Osteocyte (in vitro differentiated cells): ENCODE measurements at places on chromosomes 7 and 10. TPM values are rescaled to one million over a fixed set of nuclear protein-coding genes. Genes with fewer than 3 reads are reported as not detected.

GRCh38 chr7:132511387-132511786 is 64.9 kb downstream of the PLXNA4 start:
- no peak for DNase-seq

- no peak for DNase-seq
Measured at GRCh38 chr7:27697861-27698430, 35.3 kb upstream of the HIBADH start.

CNTNAP2 gene
- 0.76 and 1.4 TPM in 2 replicates for total RNA-seq

GRCh38 chr10:27861781-27862180 is 116.2 kb upstream of the MKX start:
- no peak for DNase-seq

OIT3 gene
- 0.19 and 0.21 TPM in 2 replicates for total RNA-seq

DNA sequence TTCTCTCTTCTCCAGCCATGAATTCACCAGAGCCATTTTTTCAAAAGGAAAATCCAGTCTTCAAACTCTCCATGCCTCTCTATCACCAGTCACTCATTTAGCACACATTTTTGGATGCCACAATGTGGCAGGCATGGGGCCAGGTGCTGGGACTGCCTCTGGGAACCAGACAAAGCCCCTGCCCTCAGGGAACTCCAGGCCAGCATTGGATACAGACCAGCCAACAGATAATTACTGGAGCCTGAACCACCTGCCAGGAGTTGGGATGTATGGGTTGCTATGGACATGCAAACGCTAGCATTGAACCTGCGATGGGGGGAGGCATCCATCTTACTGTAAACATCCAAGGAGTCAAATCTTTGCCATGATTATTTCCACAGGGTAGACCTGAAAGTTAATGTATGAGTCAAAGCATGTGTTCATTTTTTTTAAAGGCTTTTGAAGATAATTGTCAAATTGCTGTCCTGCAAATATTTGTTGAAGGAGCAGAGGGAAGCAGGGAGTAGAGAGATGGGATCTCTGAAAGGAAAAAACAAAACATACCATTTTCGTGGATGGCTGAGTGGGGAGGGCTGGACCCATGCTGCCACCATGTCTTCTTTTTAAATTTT is 43.2 kb downstream of the SRRM3 start:
- DNase-seq: no peak

DNA sequence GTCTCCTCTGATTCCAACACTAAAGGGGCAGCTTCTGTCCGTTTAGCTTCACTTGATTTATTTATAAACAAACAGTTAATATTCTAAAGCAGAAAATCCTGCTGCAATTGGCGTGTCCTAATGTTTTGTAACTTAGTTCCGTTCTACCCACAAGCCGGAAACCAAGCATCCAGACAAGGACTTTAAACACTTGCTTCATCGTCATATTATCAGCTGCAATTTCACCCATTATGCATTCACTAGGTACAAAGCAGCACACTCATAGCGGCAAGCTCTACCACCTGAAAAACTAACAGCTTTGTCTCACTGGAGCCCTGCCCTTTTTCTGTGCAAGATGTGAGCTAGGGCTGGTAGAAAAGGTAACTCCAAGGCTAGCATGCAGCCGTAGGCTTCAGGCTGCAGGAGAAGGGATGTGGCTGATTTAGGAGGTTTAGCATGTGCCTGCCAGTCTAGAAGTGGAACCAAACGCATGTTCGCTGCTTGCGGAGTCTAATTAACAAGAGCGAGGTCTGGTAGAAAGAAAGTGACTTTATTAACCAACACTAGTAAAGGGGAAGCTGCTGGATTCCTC is 43.7 kb upstream of the BPGM start:
- DNase-seq: no peak

GRCh38 chr7:107045980-107046379 is 1.5 kb downstream of the PRKAR2B start:
- DNase-seq: no peak

- no peak for DNase-seq
Measured at GRCh38 chr7:80659120-80660055, 20.9 kb downstream of the CD36 start.

DNA sequence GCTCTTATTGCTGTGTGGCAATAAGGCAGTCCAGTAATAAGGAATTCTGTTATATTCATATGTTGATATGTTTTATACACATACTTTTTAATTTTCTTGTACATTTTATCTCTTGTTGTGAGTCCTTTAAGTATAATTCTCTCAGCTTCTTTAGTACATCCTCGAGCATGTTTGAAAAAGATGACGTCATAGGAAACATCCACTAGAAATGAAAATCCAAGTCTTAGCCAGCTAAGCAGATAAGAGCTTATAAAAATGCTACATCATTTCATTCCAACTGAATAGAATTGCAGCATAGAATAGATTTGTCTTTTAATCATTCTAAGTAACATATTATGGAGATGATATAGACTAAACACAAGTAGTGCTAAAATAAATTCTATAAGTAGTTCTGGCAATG is 283.7 kb upstream of the FZD1 start:
- DNase-seq: no peak

DNA sequence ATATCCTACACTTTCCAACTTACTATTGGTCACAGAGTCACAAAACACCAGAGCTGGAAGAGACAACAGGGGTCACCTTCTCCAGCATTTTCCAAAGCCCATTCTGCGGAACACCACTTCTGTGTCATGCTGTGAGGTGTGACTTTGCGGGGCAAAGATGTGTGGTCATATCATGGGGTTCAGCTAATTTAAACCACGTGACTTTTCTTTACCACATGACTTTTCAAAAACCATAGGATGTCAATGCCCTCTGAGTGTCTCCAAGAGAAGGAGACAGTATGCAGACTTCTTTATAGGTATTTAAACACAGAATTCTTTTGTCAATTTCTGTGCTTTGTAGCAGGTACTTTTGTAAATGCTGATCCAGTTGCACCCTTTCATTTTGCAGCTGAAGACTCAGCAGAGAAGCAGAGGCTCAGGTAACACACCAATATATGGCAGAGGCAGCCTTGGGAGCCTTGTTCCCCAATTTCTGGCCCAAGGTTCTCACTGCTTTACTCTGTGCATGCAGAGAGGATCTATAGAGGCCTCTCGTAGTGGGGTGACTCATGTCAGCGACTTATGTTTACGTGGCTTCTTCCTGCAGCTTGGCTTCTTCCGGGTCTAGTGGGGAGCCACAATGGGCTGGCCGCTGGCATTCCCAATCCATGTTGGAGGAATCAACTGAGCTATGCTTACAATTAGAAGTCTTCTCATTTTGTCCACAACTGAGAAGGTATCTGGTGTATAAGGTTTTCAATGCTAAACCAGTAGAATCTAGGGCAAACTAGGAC is 104.0 kb upstream of the RHOBTB1 start:
- DNase-seq: no peak

DNA sequence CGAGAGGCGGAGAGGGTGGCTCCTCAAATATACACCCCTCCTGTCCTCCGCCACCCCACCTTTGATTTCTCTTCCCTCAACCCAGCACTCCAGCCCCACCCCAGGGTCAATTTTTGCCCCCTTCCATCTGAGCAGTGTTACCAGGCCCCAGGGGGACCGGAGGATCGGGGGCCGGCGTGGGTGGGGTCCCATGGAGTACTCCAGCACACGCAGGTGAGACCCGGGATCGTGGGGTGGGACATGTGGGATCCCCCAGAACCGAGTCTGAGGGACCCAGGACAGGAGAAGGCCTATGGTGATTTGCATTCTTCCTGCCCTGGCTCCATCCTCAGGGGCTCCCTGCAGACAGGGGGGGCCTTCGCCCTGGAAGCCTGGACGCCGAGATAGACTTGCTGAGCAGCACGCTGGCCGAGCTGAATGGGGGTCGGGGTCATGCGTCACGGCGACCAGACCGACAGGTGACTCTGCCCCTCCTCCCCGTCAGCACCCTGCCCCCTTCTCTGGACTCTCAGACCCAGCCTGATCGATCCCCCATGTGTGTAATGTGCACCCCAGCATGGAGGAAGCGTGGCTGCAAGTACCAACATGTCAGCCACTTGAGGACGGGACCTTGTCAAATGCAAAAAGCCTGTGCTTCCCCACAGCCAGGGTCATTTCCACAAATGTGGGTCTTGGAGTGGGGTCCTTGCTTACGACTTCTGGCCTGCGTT is 744 bp downstream of the TRIP6 start:
- no peak for DNase-seq

DNA sequence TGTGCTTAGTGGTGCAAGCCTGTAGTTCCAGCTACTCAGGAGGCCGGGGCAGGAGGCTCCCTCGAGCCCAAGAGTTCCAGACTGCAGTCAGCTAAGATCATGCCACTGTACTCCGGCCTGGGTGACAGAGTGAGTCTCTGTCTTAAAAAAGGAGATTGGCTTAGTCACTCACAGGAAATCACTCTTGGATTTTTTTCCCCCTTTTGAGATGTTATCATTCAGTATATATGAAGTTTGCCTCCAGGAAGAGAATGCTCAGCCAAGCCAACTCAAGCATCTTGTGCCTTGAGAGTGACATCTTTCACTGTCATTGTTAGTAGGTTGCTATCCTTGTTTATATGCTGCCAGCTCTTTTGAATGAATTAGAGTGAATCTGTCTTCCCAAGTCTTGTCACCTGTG is 28.0 kb downstream of the NIPSNAP2 start:
- DNase-seq: no peak

GRCh38 chr7:101667920-101668319 is 38.8 kb upstream of the MYL10 start:
- no peak for DNase-seq

DNA sequence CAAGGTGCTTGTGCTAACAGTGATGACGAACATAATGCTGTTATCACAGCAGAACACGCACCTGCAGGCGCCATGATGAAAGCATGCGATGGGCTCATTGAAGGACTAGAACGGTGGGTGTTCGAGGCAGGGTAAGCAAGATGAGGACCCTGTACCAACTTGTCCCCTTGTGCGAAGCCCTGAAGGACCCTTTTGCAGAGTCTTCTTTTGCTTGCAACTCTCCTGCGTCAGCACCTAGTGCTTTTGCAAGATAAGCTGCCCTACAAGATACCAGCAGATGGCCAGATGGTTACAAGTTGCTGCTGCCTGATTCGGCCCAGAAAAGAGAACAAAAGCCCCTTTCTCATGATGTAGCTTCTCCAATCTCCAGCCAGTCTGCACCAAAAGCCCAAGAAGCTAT is 4.2 kb upstream of the IL15RA start:
- peak; percentile 77 for DNase-seq
